ENCODE measurements at places on chromosomes 16 and 17.
A peak's percentile ranks its signal among the peaks of the same experiment; 100 is the strongest.

DNA sequence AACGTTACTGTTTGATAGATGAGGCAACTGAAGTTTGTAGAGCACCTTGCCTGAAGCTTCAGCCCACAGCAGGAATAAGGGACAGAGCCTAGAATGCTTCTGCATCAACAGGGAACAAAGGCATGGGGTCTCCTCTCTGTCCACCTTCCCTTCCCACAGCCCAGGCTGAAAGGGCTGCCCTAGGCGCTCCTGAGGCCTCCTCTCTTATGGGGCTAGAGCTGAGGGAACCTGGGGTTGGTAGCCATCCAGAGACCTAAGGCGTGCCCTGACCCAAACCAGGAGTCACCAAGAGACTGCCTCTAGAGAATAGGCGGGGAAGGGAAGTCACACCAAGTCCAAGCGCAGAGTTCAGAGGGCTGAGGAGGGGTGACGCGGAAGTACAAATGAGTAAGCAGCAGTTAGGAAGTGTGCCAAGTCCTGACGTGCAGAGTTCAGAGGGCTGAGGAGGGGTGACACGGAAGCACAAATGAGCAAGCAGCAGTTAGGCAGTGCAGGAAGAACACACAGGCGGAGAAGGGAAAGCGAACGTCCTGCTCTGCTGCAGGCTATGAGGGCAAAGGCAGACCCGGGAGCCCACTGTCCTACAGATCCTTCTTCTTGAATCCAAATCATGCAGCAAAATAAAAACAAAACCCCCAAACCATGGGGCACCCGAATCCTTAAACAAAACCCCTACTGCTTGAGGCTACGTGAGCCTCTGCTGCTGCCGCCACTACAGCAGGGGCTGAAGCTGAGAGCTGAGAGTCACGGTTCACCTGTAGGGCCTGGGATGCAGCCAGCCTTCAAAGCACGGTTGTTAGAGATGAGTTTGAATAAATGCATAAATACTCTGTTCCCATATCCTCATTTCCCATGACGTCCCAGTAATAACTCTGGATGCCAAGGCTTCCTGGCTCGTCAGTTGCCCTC lies 2.7 kb upstream of the SPG7 start:
- peak; percentile 74 for DNase-seq

DNA sequence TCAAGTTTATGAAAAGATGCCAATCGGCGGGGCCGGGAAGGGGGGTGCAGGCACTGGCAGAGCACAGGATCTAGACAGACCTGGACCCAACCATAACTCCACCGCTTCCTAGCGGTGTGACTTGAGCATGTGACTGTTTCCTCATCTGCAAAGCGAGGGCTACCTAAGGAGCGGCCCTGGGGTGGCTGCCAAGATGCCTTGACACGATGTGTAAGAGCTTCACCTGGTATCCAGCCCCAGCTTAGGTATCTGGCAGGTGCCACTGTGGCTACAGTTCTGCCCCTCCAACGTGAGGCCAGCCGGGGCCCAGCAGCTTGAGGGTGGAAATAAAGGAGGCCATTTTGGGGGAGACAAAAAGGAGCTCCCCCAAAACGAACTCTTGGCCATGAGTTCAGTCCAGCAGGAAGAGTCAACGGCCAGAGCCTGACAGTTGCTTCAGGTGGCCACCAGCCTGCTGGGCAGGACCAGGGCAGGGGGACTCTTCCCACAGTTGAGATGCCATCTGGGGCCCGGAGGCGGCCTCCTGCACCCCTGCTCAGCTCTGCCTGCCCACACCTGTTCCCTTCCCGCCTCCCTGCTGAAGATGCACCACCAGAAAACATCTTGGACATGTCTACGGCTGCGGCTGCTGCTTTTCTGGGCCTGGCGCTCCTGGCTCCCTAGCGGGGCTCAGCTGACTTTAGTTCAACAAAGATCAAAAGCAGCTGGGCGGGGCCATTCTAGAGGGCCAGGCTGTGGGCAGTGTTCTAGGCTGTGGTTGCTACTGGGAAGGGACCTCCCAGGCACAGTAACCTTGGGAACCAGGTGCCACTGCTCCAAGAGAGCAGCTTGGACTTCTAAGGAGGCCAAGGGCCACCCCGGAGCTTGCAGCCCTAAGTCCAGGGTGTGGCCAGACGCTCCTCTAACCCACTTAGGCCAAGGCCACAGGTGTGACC lies 3.4 kb upstream of the MTSS2 start:
- DNase-seq: no peak

DNA sequence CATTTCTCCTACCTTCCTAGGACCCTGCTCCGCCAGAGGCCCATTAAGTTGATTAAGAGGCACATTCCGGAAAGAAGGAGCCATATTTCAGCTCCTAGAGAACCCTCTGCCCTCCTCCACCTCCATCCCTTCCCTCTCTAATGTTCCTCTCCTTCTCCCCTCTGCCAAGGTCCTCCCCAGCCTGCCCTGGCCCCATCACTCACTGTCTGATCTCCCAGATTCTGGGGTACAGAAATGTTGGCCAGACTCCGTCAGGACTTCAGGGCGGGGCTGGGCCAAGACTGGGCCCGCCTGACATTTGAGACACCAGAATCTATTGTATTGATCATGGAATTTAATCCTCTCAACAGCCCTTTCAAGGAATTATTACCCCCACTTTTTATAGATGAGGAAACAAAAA lies 136.1 kb downstream of the TMEM132E start:
- DNase-seq: no peak

DNA sequence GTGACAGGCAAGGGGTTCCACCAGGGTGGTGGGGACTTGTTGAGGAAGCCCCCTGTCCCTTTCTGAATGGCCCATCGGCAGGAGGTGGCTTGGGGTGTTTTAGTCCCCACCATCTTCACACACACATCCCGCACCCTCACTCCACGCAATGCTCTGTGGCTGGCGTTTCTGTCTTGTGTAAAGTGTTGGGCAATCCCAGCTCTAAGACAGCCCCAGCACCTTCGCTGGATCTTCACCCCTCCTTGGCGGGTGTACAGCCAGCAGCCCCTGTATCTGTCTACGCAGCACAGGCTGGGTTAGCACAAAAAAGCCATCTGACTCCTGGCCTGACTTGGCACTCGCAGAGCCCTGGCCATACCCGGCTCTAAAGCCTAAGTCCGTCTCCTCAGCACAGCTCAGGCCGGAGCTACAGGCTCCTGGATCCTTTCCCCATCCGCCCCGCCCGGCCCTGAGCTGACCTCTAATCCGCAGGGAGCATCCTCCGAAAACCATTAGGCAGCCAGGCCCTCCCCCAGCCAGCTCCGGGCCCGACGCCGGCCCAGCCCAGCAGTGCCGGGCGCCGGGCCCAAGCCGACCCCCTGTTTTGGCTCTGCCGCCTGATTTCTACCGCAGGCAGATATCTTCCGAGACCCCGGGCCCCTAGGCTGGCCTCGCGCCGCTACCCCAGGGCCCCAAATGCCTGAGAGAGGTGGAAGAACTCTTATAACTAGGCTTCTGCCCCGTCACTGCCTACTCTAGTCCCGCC lies 42.4 kb upstream of the TAC4 start:
- DNase-seq: no peak

- DNase-seq: no peak
Measured at GRCh38 chr16:47236716-47237115, 93.0 kb upstream of the NETO2 start.

DNA sequence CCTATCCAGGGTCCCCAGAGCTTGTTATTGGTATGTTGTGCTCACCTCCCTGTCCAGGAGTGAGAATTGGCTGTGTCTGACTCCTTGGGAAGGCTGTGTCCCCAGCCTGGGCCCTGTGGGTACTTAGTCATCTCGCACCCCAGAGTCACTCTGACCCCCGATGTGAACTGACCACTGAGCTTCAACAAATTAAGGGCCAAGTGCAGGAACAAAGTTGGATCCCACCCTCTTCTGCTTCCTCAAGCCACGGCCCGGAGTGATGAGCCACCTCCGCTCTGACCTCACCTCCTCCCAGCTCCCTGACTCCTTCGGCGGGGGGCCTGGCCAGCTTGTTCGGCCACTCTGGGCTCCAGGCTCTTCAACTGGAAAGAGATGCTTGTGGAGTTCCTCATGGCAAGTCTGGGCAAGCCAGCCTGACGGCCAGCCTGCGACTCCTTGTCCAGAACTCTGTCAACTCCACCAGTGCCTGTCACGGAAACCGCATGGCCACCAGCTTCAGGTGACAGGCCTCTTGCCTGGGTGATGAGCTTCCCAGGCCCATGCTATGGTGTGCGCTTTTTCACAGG lies 22.3 kb upstream of the MPRIP start:
- no peak for DNase-seq

- no peak for DNase-seq
Measured at GRCh38 chr16:8714174-8714573, 39.8 kb downstream of the ABAT start.

DNA sequence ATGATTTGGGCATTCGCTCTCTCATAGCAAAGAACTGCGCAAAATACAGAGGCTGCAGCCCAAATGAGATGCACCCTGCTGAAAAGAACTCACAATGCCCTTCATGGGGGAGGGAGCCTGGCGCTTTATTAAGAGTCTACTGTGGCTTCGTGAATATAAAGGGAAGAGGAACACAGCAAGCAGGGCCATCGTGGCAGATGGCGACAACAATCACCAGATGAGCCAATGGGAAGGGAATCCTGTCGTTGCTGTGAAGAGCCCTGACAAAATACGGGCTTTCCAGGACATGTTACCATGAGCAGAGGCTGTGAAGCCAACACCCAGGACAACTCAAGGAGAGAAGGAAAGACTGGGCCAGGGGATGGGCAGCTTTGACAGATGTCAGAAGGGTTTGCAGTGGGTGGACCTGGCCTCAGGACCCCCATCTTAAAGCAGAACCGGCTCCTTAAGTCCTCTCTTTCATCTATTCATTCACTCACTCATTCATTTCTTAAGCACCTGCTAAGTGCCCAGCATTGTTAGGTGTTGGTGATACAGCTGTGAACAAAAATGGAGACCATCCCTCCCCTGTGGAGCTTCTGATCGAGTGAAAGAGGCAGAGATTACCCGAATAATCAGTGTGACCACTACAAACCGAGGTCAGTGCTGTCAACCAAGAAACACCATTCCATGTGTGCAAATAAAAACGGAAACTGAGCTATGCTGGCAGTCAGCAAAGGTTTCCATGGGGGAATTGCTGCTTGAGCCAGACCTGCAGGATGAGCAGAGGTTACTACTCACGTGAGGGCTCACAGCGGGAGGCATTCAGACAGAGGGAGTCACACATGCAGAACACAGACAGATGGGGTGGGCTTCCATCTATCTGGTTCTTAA lies 125.8 kb downstream of the DYNLRB2 start:
- DNase-seq: no peak

DNA sequence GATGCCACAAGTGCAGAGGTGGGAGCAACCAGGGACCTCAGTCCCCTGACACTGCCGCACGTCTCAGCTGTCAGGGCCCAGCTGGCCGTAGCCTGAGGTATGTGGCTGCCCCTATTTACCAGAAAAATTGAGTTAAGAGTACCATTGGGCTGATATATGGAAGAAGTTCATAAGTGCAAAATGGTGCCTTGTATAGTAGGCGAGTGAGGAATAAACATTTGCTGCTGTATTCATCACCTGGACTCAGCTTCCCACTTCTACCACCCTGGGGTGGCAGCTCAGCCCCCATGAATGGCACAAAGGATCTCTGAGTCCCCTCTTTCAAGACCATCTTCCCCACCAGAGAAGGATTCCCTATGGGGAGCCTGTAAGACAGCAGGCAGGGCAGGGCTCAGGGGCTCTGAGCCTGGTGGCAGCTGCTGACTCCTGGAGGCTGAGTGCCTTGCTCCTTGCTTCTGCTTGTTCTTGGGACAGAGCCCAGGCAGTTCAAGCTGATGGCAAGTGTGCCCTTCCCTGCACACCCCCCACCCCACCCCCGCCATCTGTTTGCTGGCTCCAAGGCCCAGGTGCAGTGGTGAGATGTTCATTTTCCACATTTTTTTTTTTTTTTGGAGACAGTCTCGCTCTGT lies 29.0 kb downstream of the TRPV2 start:
- DNase-seq: no peak

DNA sequence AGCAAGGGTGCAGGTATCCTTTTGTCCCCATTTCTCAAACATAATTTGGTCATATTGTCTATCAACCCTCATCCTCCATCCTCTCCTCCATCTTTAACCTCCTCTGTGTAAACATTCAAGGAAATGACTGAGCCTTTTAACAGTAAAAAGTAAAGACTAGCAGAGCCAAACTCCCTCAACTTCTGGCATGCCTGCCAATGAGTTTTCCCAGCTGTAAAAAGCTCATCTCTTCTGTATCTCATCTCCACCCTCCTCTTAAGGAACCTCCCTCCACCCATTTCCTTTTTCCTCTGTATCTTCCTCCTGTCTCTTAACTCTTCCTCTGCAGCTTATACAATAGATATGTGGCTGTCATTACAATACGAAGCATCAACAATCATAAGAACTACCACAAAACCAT lies 76.9 kb upstream of the PSMD7 start:
- DNase-seq: no peak

DNA sequence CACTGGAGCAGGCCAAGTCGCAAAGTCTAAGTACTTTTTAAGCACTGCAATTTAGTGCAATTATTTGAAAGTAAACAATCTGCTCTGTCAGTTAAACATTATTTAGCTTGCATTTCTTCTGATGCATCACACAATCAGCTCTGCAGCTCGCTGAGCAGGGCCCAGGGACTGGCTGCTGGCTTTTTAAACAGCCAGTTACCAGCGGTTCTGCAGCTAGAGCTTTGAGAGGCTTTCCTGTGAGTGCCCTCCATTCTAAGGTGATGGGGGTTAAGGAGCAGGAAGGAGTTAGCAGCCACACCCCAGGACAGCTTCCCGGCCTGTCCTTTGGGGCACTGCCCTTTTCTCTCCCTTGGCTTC lies 154.3 kb downstream of the SALL1 start:
- no peak for DNase-seq

DNA sequence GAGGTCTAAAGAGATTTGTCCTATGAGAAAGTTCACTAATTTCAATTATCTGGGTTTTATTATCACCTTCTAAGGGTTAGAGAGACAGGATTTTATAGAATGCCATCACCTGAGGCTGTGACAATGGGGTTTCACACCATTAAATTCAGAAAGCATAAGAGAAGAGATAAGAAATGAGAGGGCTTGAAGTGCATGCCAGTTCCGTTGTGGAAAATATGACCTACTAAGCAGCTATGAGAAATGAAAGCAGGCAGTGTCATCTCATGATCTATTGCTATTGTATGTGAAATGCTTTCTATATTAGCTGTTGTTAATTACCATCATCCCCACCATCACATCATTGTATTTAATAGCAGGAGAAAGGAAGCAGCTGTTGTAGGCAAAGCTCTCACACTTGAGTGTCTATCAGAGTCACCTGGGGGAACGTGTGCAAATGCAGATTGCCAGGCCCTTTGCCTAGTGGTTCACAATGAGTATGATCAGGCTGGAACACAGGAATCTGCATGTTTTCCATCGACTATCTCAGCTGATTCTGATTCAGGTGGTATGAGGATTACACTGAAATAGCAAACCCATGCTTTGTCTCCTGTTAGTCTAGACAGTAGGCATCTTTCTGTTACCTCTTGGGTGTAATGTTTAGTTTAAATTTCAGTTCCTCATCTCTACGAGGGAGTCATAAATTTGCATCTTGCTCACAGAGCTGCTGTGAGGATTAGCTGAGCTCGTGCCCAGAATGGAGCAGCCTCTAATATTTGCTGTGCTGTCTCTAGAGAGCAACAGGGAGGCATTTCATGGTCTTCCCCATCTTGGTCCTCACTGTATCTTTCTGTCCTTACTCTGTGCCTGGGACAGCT lies 256.4 kb downstream of the CDH13 start:
- no peak for DNase-seq
